Activated CD4-positive, alpha-beta memory T cell treated with anti-CD3 and anti-CD28 coated beads, Interleukin-2, amount 10 ng/mL, durations not matched to agents 7 days and 5 days (primary cell): ENCODE measurements at places on chromosomes 6 and 20. TPM values are rescaled to one million over a fixed set of nuclear protein-coding genes. Genes with fewer than 3 reads are reported as not detected.

GRCh38 chr6:91167846-91168245, 581.0 kb upstream of the MAP3K7 start:
- H3K4me1 ChIP-seq: no peaks in the 10 kb centered on the region
- DNase-seq: no peak
- no peaks in the 10 kb centered on the region for H3K36me3 ChIP-seq

DNA sequence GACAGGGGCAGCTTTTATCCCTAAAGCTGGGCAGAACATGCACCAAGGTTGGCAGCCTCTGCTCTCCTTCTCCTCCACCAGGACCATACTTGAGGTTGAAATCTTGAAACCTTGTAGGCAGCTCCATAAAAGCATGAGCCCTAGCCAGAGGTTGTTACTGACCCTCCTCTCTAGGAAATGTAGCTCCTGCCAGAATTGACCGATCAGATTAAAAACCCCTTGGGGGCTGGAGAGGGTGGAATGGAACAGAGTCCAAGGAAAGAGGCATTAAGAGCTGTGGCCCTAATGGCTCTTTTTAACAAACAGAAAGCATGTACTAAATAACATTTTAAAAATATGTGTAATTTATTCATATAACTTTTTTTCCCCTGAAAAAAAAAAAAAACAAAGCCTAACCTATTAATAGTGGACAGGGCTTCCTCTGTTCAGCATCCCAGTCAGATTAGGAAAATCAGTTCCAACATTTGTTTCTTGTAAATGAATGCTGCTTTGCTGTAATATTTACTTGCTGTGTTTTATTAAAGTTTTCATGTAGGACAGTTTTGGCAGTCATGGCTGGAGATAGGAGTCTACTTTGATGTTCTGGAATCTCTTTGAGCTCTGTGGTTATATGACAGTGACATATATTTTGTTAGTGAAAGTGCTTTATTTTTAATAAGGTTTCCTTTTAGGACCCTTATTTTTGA, 41.3 kb downstream of the MTHFD1L start:
- no peak for DNase-seq
- peaks cover 31% of the 10 kb centered on the region for H3K36me3 ChIP-seq
- H3K27me3 ChIP-seq: no peaks in the 10 kb centered on the region
- no peak overlapping the region for H3K27ac ChIP-seq
- no peaks in the 10 kb centered on the region for H3K4me1 ChIP-seq

GRCh38 chr6:17865798-17866725, 121.4 kb downstream of the KIF13A start:
- no peaks in the 10 kb centered on the region for H3K4me1 ChIP-seq
- no peak overlapping the region for H3K4me3 ChIP-seq
- peaks cover 15% of the 10 kb centered on the region for H3K27me3 ChIP-seq
- no peaks in the 10 kb centered on the region for H3K36me3 ChIP-seq

DNA sequence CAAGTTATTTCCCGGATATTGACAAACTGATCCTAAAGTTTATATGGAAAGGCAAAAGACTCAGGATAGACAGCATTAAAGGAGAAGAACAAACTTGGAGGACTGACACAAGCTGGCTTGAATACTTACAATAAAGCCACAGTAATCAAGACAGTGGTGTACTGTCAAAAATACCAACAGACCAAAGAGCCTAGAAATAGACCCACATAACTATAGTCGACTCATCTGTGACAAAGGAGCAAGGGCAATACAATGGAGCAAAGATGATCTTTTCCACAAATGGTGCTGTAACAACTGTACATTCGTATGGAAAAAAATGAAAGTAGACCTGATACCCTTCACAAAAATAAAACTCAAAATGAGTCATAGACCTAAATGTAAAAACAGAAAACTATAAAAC, 46.0 kb downstream of the ABHD12 start:
- DNase-seq: no peak
- H3K27ac ChIP-seq: no peak overlapping the region
- peaks cover 24% of the 10 kb centered on the region for H3K4me1 ChIP-seq
- H3K27me3 ChIP-seq: no peaks in the 10 kb centered on the region

- H3K4me1 ChIP-seq: peaks cover 1% of the 10 kb centered on the region
- no peak for DNase-seq
- peaks cover 18% of the 10 kb centered on the region for H3K27me3 ChIP-seq
- H3K36me3 ChIP-seq: no peaks in the 10 kb centered on the region
- H3K27ac ChIP-seq: no peak within 1 kb of the TSS
These were observed at the start of gene BIRC7 for GRCh38 chr20:63235399-63235983. BIRC7 (plus strand) TSS chr20:63235905; CDS start chr20:63236097, 192 bp downstream.

- DNase-seq: no peak
- H3K4me1 ChIP-seq: peaks cover 23% of the 10 kb centered on the region
These were observed 31.4 kb upstream of the ID1 start for GRCh38 chr20:31573555-31574321.

DNA sequence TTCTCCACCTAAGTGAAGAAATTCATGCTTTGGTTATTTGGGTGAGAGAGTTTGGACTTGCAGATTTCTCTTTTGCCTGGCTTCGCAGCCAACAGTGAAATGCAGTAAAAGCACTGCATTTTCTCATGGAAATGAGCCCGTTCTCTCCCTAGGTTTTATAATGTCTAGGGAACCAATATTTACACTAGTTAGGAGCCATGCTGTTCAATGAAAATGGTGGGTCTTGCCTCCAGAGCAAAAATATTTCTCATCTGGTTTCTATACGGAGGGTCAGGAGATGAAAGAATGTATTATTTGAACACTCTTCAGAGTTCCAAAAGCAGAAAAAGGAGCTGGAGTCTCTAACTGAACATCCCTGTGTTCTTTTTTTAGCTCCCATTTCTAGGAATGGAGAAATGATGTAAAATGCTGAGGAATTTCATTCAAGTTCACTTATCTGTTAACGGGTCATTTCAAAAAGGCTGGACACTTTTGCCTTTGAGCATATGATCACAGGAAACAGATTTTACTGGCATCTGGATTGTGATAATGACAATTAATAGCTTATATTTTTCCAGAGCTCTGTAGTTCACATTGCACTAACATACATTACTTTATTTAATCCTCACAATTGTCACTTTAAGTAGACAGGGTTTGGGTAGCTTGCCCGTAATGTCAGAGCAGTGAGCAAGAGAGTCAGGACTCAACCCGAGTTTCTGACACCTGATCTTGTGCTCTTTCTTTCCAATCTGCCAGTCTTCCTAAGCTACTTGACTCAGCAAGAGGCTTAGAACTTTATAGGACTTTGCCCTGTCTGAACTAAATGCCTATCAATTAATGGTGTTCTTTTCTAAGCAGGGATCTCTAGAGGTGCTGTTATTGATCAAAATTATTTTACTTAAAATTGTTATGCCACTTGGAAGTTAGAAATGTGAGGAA, 78.0 kb downstream of the PPP1R14C start:
- no peaks in the 10 kb centered on the region for H3K4me1 ChIP-seq
- DNase-seq: no peak
- H3K27me3 ChIP-seq: peaks cover 28% of the 10 kb centered on the region
- H3K36me3 ChIP-seq: no peaks in the 10 kb centered on the region
- H3K27ac ChIP-seq: no peak overlapping the region

DNA sequence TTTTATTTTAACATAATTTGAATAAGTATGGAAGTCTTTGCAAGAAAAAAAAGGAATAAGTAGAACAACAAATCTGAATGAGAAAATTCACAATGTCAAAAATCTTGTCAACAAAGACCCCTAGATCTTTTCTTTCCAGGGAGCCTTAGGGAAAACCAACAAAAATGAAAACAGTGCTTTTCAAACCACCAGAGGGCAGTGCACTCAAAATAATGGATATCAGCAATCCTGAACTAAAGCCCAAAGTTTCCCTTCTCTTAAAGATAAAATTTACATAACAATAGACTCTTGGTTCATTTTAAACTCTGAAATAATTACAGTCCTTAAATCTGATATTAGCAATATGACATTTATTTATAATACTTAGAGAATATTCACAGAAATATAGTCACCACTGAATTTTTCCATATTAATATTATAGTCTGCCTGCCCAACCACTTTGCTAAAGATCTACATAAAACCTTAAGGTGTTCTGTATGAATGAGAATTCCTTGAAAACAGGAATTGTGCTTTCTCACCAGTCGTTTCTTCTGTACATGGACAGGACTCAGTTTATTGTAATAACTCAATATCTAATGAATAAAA, 105.3 kb upstream of the BMP5 start:
- H3K4me1 ChIP-seq: no peaks in the 10 kb centered on the region
- no peak overlapping the region for H3K27ac ChIP-seq
- no peaks in the 10 kb centered on the region for H3K27me3 ChIP-seq

Gene LTB
- total RNA-seq: 1,185 TPM

Gene DACT2
- total RNA-seq: not detected

Gene KCNG1
- total RNA-seq: 0.30 TPM

Gene KHDRBS2
- not detected for total RNA-seq

Gene VSTM2L
- not detected for total RNA-seq

Gene CRIP3
- total RNA-seq: 0.88 TPM
